ENCODE measurements at places on chromosomes 13 and 19.
A peak's percentile ranks its signal among the peaks of the same experiment; 100 is the strongest.

DNA sequence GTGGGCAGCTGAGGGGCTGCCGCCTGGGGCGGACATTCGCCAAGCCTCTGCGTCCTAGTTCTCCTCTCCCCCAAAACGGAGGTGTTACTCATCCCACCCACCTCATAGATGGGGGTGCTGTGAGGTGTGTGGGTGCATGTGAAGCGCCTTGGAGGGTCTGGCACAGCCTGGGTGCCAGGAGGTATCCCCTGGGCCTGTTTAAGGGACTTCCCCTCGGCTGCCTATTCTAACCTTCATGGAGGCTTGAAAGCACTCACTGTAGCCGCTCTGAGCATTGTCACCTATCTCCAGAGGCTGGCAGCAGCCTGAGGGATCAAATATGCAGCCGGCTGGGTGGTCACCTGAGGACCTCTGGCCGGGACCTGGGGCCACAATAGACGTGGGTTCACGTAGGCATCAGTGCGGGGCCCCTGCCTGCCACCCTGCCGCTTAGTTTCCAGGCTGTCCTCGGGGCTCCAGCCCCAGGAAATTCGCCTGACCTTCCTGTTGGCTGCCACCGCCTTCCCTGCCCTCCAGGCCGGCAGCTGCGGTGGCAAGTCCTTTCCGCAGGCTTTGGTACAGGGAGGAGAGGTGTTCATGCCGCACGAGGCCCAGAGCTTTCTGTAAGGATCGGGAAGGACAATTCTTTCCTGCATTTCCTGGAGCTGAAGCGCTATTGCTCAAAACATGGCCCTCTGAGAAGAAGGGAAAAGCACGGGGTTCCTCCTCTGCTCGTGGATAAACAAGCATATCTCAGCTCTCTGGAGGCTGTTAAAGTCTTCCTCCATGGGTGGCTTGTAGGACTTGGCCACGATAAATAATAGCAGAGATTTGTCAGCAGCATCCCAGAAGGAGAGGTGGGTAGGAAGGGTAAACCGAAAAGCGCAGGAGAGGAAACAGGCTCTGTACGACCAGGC lies 4.6 kb downstream of the COL4A2 start:
- H3K27me3 ChIP-seq, result no peaks in the 10 kb centered on the region
- H3K4me1 ChIP-seq, result no peaks in the 10 kb centered on the region
- no peak for DNase-seq
- no peaks in the 10 kb centered on the region for H3K36me3 ChIP-seq
- no peak overlapping the region for H3K4me3 ChIP-seq
- no peak overlapping the region for H3K27ac ChIP-seq

- no peaks in the 10 kb centered on the region for H3K27me3 ChIP-seq
- DNase-seq, result peak; percentile 55
- H3K27ac ChIP-seq, result no peak within 1 kb of the TSS
- no peaks in the 10 kb centered on the region for H3K36me3 ChIP-seq
Observed at GRCh38 chr19:11197291-11198174, at the start of gene KANK2. TSS of gene KANK2 (minus strand) at chr19:11197545. CDS start at chr19:11194511, 3,034 bp downstream.

- peak overlapping the region; percentile 90 for H3K27ac ChIP-seq
- no peaks in the 10 kb centered on the region for H3K27me3 ChIP-seq
- peaks cover 14% of the 10 kb centered on the region for H3K4me1 ChIP-seq
- peak overlapping the region; percentile 95 for H3K4me3 ChIP-seq
Observed at GRCh38 chr13:19632915-19633478, 462 bp upstream of the MPHOSPH8 start.

DNA sequence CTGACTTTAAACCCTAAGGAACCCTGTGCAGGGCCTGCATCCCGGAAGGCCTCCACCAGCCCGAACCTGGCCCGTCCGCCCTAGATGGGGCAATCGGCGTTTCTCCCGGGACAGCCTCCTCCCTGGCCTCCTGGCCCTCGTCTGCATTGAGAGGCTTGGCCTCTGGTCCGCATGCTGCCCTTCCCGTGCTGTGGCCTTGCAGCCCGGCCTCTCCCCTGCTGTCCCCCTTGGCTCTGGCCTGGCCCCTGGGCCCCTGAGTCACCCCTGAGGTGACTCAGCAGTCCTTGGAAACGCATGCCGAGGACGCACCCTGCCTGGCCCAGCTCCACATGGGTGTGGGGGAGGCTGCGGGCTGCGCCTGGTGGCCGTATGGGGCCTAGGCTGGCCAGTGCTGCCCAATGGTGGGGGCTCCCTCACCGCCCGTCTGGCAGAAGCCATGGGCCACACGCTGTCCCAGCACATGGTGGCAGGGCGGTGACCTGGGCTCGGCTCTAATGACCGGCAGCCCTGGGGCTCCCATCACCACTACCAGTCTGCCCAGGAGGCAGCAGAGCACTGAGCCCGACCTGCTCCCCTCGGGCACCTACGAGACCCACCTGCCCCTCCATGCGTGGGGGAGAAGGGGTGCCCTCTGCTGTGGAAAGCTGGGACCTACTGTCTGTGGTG lies 25.7 kb downstream of the SH3GL1 start:
- no peak for DNase-seq
- no peak overlapping the region for H3K4me3 ChIP-seq
- peaks cover 54% of the 10 kb centered on the region for H3K4me1 ChIP-seq
- H3K36me3 ChIP-seq, result peaks cover 3% of the 10 kb centered on the region
- no peaks in the 10 kb centered on the region for H3K27me3 ChIP-seq

DNA sequence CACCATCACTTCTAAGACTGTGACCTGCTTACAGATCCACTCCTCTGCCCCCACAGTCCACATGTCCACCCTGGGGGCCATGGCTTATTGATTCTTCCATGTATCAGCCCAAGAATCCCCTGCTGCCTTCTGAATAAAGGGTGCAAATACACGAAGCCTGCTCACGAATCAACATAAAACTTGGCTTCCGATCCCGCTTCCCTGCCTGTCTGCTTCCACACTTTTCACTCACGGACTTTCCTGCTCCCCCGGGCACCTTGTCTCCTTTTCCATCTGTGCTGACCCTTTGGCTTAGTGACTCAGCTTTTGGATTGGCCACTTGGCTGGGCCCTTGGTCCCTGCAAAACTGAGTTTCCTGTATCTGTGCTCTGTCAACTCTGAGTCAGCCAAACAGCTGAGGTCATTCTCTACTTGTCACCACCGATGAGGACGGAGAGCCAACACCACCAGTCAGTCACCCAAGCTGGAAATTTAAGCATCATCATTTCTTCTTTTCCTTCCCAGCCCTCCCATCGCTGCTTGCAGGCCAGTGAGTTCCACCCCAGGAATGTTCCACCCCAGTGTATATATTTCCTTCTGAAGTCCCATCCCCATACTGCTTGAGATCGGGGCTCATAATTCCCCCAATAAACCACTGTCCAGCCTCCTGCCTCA lies 11.4 kb upstream of the USP12 start:
- no peak overlapping the region for H3K4me3 ChIP-seq
- H3K36me3 ChIP-seq, result no peaks in the 10 kb centered on the region
- no peak for DNase-seq
- no peak overlapping the region for H3K27ac ChIP-seq

GRCh38 chr13:21637296-21637695 lies 33.3 kb upstream of the MICU2 start:
- H3K36me3 ChIP-seq, result no peaks in the 10 kb centered on the region
- no peak overlapping the region for H3K27ac ChIP-seq
- no peaks in the 10 kb centered on the region for H3K4me1 ChIP-seq
- no peak overlapping the region for H3K4me3 ChIP-seq
- no peak for DNase-seq
- H3K27me3 ChIP-seq, result no peaks in the 10 kb centered on the region

DNA sequence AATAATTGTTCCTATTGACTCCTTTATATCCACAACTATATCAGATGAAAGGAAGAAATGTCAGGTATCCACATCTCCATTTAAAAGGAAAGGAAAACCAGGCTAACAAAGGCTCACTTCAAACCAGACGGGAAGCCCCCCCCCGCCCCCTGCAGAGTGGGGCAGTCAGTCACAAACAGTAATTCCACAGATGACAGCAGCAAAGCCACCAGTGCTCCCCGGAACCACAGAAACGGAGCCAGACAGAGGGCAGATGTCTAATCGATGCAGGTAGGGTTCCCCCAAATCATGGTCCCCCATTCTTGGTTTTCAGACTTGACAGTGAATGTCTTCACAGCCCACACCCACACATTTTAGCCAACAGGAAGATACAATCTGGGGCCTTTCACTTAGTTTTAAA lies 100.8 kb downstream of the STK24 start:
- H3K4me3 ChIP-seq, result no peak overlapping the region
- peaks cover 35% of the 10 kb centered on the region for H3K36me3 ChIP-seq
- H3K4me1 ChIP-seq, result peaks cover 44% of the 10 kb centered on the region
- DNase-seq, result peak; percentile 67
- H3K27ac ChIP-seq, result peak overlapping the region; percentile 82
- H3K27me3 ChIP-seq, result no peaks in the 10 kb centered on the region

GRCh38 chr19:19103167-19103566 lies 35.1 kb downstream of the TMEM161A start:
- no peak overlapping the region for H3K27ac ChIP-seq
- H3K4me3 ChIP-seq, result no peak overlapping the region
- no peaks in the 10 kb centered on the region for H3K27me3 ChIP-seq
- no peak for DNase-seq
- H3K36me3 ChIP-seq, result peaks cover 14% of the 10 kb centered on the region

DNA sequence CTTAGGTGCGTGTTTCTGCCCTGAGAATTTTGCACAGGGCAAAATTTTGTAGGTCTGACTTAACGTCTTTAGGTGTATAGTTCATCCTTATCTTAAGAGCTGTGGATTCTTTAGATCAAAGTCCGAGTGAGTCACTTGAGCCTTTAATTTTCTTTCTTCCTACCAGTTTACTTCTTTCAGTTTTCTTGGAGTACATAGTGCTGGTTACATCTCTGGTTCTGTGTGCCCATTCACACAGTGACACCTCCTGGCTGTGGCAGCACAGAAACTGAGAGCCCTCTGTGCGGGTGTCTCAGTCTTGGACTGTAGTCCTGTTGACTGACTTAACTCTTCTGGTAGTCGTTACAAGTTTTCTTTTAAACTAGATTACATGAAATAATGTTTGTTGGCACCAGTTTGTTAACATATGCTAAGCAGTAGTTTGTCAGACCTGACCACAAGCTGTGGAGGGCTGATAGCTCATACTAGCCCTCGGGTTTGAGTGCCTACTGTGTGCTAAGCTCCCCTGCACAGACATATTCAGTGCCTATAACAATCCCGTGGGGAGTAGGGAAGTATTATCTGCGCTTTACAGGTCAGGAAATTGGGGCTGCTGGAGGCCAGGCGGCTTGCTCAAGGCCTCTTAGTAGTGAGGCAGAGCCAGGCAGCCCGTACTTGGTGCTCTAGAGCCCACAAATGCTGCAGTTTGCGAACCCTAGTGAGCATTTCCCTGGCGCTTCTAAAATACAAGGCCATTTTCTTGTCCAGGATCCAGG lies 1.6 kb downstream of the GATAD2A start:
- peaks cover 50% of the 10 kb centered on the region for H3K4me1 ChIP-seq
- peak overlapping the region; percentile 75 for H3K27ac ChIP-seq
- no peaks in the 10 kb centered on the region for H3K27me3 ChIP-seq

DNA sequence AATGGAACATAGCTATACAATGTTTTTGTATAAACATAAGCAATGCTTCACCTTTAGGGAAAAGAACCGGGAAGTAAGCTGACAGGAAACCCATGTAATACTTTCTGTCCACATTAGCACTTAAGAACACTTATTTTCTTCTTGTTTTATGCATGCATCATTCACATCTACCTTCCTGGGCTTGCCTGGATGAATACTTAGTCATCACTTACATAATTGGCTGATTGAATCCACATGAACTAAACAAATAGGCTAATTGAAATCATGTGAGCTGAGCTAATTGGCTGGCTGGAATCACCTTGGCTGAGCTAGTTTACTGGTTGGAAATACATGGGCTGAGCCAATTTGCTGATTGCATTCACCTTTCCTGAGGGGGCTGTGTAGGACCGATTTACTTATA lies 78.8 kb downstream of the ZNF726 start:
- H3K4me1 ChIP-seq, result peaks cover 13% of the 10 kb centered on the region
- no peak for DNase-seq
- H3K36me3 ChIP-seq, result no peaks in the 10 kb centered on the region

DNA sequence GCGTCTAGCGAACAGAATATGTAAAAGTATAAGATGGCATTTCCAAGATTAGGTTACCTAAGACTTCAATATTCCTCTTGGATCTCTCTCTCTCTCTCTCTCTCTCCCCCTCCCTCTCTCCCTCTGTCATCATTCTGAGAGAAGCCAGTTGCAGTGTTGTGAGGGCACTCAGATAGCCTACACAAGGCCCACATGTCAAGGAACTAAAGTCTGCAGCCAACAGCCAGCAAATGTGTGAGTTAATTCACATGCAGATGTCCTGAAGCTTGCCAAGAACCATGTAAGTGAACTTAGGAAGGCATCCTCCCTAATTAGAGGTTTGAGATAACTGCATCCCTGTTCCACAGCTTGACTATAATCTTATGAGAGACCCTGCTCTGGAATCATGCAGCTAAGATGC lies 822.9 kb upstream of the PRR20A start:
- H3K36me3 ChIP-seq, result no peaks in the 10 kb centered on the region
- no peaks in the 10 kb centered on the region for H3K4me1 ChIP-seq

DNA sequence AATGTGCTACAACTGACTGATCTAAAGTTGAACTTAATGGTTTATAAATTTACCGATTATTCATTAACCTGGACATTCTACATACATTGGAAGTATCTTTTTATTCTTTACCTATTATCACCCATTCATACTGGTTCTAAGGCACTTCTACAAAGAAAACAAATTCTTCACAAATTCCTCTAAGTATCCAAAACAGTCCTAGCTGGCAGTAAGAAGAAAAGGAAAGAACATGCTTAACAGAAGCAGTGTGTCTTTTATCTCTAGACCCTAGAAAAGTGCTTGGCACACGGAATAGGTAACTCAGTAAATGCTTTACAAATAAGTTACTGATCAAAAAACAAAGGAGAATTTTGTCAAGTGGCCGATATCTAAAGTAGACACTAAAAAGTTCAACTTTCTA lies 32.8 kb downstream of the TSC22D1 start:
- DNase-seq, result no peak
- H3K27ac ChIP-seq, result no peak overlapping the region
- no peaks in the 10 kb centered on the region for H3K27me3 ChIP-seq
- no peaks in the 10 kb centered on the region for H3K4me1 ChIP-seq
- no peaks in the 10 kb centered on the region for H3K36me3 ChIP-seq

DNA sequence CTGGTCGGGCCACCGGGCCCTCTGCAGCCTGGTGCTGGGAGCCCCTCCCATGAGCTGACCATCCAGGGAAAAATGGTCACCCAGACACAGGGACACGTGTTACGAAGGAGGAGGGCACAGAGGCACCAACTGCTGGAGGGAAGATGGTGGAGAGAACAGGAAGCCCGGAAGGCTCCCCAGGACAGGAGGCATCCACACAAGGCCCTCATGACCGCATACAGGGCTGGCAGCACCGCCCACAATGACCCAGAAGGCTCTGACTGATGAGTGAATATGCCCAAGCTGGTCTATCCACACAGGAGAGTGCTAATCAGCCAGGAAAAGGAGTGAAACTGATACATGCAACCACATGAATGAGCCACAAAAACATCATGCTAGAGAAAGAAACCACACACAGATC lies 14.0 kb upstream of the TMEM86B start:
- no peaks in the 10 kb centered on the region for H3K27me3 ChIP-seq
- H3K27ac ChIP-seq, result no peak overlapping the region
- no peak overlapping the region for H3K4me3 ChIP-seq
- DNase-seq, result no peak
